ENCODE measurements at places on chromosomes 2 and 18.

GRCh38 chr2:16493788-16494187 lies 171.8 kb downstream of the CYRIA start:
- no peak for DNase-seq

DNA sequence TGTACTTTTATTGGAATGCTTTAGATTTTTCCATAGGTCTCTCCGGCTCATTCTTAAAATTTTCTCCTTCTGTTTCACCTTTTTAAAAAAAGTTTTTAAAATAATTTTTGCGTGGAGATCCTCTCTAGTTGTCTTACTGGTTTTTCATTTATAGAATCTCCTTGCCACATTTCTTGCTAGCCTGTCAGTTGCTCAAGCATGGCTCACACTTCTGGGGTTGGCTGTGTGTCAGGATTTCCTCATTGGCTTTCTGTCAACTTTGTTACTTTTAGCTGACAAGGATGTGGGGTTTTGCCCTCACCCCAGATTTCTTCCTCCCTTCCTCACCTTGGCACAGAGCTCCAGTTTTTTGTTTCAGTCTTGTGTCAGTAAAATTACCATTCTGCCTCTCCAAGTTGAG lies 124.6 kb downstream of the ZNF407 start:
- peak; percentile 73 for DNase-seq

- no peak for DNase-seq
Observed at GRCh38 chr18:48138660-48139430, 208.4 kb upstream of the SMAD2 start.

DNA sequence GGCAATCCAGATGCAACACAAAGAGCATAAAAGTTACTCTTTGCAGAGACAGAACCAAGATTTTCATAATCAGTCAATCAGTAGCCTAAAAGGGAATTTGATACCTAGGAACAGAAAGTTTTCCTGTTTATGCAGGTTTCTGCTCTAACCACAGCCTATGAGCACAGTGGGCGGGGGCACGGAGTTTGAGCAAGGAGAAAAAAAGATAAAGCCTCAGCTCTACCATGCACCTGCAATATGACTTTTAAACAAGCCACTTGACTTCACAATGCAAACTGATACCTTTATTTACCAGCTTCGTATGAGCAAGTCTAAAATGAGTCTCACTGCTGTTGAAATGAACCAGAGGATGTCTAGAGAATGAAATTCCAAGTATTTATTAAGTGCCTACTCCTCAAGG lies 5.6 kb upstream of the LRATD1 start:
- peak; percentile 65 for DNase-seq

Data from epithelial cell of esophagus (primary cell).